ENCODE measurements at places on chromosomes 16 and 17. TPM values are rescaled to one million over a fixed set of nuclear protein-coding genes. Genes with fewer than 3 reads are reported as not detected.

The TMEM100 gene
- 2.3 TPM for total RNA-seq

The TIMM22 gene
- total RNA-seq = 15.2 TPM

The ZNF213 gene
- total RNA-seq = 11.7 TPM

The IL17C gene
- total RNA-seq = not detected

The CNTNAP4 gene
- 0.12 TPM for total RNA-seq

The CRISPLD2 gene
- total RNA-seq = 200 TPM

The SLC43A2 gene
- total RNA-seq = 8.5 TPM

The CDIP1 gene
- total RNA-seq = 17.8 TPM

The AANAT gene
- not detected for total RNA-seq

The VASN gene
- total RNA-seq = 228 TPM

The SLC5A2 gene
- total RNA-seq = not detected

The ADAD2 gene
- total RNA-seq = not detected

The ADGRG3 gene
- total RNA-seq = not detected

The ARL5C gene
- total RNA-seq = not detected

The HS3ST6 gene
- not detected for total RNA-seq

The SCN4A gene
- not detected for total RNA-seq

The KRTAP17-1 gene
- total RNA-seq = not detected

The SOCS1 gene
- 5.2 TPM for total RNA-seq

The KRT33A gene
- total RNA-seq = not detected

The PRAC2 gene
- not detected for total RNA-seq

The NEK8 gene
- 5.2 TPM for total RNA-seq

The ADAT1 gene
- 45.4 TPM for total RNA-seq

The MEOX1 gene
- not detected for total RNA-seq

The SPAG9 gene
- 121 TPM for total RNA-seq

The C16orf89 gene
- total RNA-seq = not detected

The IL34 gene
- total RNA-seq = 2.8 TPM

The TSPAN10 gene
- 1.9 TPM for total RNA-seq

The KIAA0513 gene
- 23.0 TPM for total RNA-seq

The C1QTNF8 gene
- total RNA-seq = not detected

The SBK1 gene
- under 0.01 TPM for total RNA-seq

The ZPBP2 gene
- total RNA-seq = not detected
